ENCODE measurements at places on chromosomes 6 and 20.

DNA sequence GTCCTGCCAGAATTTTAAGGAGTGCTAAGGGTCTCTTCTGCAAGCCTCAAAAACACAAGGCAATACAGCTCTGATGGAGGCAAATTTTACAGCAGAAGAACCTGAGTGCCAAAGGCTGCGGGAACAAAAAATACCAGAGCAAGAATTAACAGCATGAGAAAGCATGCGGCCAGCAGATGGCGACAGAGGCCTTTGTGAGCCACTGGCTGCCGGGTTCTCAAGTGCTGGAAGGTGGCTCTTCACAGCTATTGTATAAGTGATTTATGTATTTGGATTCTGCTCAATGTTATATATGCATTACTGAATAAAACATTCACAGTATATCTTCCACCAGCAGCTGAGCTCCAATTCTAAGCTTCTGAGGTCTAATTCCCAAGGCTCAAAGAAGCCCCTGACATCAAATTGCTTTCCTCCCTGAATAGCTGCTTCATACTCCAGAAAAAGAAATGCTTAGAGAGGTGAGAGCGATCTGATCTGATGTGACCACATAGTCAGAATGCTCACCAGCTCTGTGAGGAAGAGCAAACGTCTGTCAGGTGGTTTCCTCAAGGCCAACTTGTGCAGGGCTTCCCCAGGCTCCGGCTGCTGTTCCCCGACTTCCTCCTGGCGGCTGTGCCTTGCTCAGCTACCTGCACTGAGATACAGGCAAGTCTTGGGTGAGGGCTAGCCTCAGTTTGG lies 58.6 kb downstream of the PPP1R3G start:
- peak; percentile 78 for DNase-seq

DNA sequence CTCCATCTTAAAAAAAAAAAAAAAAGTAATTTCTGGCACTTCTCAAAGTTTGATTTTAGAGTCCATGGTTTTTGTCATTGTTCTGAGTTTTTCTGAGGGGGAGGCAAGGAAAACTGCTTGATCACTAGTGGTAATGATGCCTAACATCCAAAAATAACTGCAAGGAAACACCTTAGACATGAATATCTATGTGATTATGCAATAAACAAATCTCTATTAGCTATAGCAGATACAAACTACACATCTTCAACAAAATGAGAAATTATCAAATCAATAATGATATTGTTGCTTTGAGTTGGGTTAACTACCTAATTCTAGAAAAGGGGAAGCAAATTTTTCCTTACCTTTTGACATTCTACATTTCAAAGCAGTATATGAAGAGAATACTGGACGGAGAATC lies 230.9 kb upstream of the JARID2 start:
- no peak for DNase-seq

GRCh38 chr6:156427345-156427744 lies 349.8 kb upstream of the ARID1B start:
- no peak for DNase-seq

DNA sequence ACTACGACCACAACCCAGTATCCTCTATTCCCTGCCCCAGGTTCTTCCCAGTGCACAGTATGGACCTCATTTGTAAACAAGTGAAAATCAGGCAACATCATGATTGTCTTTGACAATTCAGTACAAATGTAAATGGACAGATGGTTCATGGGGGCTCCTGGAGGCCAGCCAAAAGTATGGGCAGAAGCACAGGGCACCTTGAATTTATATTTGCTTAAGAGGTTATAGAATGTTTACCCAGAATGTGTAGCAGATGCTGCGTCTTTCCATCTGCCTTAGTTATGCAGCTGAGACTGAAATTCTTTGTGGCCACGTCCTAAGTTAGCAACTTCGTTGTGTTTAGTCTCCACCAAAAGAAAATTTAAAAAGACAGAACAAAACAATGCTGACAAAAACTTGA lies 559.6 kb upstream of the NRSN1 start:
- DNase-seq = peak; percentile 88

DNA sequence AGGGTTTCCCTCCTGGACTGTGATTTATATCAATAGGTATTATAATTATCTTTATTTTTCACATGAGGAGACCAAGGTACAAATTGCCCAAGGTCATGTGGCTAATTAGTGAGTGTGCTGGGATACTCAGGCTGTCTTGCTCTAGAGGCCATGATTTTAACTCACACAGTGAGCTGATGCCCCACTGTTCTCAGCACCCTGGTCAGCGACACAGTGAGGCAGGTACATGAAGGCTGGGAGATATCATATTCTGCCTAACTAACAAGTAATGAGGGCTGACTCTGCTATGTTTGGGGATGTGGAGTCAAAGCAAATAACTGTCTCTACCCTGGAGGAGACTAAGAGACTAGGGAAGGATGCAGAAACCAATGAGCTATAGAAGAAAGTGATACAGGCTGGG lies 501.1 kb downstream of the PTPRT start:
- no peak for DNase-seq

DNA sequence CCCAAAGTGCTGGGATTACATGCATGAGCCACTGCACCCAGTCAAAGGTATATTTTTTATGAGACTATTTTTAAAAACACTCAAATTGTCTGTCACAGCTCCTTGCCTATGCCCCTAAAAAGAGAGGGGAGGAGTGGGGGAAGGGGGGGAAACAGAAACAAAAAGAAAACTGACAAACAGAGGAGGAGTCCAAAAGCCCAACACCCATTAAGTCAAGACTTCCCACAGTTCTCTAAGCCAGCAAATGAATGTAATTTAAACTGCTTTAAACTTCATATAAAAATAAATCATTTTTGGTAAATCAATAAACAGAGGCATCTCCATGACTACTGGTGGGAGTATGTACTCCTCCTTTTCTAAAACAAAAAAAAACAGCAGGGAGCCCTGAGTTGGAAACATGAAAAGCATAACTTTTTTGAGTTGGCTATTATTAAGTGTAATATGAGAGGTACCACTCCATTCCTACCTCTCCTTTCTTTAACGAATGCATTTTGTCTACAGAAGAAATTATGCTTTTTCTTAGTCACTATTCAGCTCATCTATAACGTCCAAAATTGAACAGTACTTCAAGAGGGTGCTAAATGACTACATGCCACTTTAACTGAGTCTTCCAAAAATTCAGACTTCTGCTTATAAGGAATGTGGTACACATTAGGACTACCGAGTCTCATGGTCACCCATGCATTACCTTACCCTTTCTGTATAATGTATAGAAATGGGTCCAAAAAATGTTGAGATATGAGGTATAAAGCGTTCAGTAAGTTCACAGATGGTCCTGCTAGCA lies 119.0 kb upstream of the PRSS16 start:
- DNase-seq = no peak

- DNase-seq = no peak
Observed at GRCh38 chr20:5361176-5361575, 44.4 kb upstream of the PROKR2 start.

- no peak for DNase-seq
Observed at GRCh38 chr6:96304997-96305396, 216.6 kb upstream of the UFL1 start.

- peak; percentile 64 for DNase-seq
Observed at GRCh38 chr6:42547407-42548329, 16.2 kb upstream of the UBR2 start.

DNA sequence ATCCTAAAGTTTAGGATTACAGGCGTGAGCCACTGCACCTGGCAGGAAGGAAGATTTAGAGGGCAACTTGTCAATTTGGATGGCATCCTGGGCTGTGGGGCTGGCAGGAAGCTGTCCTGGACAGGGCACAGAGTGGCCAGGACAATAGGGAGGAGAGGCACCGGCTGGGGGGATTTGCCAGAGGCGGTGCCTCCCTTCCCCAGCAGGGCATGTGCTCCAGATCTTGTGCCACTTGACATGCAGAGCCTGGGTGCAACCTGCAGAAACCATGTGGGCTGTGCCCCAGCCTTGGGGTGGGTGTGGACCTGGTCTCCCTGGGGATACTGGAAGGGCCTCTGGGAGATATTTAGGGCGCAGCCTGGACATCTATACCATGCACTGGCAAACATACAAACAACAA lies 58.6 kb upstream of the EEF1A1 start:
- DNase-seq = no peak

- no peak for DNase-seq
Observed at GRCh38 chr6:105253787-105254186, 74.0 kb upstream of the POPDC3 start.

DNA sequence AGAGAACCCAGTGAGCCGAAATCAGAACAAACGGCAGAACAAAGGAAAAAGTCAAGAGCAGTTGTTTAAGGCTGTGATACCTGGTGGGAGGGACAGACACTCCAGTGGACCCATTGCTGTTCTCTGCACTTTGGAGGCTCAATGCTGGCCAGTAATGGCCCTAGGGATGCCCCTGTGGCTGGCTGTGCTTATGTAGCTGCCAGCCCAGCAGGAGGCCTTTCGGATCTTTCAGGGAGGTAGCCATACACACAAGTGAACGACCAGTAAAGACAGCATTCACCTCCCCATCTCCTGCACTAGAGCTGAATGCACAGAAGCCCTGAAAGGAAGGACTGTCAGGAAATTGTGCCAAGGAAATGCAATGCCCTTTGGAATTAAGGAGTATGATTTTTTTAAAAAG lies 34.3 kb downstream of the GPLD1 start:
- DNase-seq = no peak

GRCh38 chr6:36290668-36291620 lies 21.1 kb downstream of the PNPLA1 start:
- no peak for DNase-seq

- DNase-seq = no peak
Observed at GRCh38 chr20:62914436-62914835, 11.9 kb downstream of the DIDO1 start.

DNA sequence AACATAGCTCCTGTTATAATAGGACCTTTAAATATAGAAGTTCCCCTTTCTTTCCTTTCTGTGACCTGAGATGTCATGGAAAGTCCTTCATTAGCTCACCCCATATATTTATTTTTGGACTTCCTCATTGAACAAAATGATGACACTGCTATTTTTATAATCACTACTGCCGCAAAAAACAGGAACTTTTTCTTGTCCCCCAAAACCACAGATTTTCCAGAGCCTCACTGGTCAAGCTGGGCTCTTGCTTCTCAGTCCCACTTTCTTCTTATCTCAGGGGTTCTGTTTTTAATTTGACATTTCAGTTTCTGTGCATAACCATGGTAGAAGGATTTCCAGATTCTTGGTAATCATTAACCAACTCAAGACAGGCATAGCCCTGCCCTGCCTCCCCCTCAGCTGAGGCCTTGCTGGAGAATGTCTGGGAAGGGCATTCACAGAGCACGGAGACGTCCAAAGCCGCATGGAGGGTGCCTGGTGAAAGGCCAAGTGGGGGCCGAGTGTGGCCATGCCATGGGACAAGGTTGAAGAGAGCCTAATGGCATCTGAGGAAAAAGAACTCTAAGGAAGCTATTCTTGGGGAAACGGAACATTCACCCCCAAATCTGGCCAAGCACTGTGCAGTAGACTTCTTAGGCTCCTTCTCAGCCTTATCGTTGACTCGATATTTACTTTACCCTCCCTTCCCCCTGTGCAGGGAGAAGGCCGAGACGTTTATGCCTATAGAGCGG lies 73.7 kb downstream of the EDN1 start:
- no peak for DNase-seq
